ENCODE measurements at places on chromosomes 2 and 18.
A peak's percentile ranks its signal among the peaks of the same experiment; 100 is the strongest.

DNA sequence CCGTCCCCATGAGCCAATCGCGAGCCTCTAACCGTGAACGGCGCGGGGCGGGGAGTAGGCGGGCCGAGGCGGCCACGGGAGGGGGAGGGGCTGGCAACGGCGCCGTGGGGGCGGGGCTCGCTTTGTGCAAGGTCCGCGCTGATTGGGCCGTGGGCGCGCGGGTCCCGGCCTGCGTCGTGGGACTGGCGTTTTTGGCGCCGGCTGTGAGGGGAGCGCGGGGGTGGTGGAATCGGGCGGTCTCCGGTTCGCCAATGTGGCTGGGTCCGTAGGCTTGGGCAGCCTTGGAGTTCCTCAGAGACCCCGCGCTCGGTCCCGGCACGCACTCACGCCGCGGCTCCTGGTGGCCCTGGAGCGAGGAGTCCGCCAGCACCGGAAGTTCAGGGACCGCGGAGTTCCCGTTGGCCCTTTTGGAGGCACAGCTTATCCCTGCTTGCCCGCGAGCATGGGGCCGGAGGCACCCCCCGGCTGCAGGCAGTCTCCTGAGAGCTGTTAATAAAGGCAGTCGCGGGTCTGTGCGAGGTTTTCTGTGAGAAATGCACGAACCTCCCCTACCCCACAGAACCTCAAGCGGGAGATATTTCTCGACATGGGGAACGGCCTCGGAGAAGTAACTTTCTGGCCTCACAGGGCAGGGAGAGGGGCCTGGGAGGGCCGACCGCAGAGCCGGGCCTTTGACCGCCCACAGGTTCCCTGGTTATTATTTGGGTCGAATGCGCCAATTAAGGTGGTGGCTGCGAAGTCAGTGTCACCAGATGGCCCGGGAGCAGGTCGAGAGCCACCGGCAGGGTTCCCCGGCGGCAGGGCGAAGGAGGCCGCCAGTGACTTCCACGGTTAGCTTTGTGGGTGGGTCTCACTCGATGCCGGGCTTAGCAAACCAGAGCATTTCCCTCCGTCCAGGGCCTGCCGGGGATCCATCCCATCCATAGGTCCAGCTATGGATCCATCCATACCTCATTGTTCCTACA lies 574 bp upstream of the NCL start:
- DNase-seq: peak; percentile 95

- DNase-seq: no peak
Measured at GRCh38 chr2:96404446-96405373, 69.1 kb downstream of the NCAPH start.

DNA sequence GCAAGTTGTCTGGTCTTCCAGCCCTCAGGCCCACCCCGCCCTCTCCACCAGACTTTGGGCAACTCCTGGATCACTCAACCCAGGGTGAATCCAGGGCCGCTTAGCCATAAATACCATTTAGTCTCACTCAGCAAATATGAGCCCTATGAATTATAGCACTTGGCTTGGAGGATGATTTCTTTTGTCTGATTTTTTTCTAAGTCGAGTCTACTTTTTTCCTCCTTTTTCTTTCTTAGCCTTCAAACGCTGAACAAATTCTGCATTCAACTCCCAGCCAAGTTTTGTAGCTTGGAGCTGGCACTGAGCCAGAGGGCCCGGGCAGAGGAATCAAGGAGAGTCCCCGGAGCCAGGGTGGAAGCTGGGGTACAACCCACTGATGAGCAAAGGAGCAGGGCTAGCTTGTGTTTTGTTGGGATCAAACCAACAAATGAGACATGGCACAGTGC lies 48.7 kb downstream of the SERTAD2 start:
- DNase-seq: no peak

DNA sequence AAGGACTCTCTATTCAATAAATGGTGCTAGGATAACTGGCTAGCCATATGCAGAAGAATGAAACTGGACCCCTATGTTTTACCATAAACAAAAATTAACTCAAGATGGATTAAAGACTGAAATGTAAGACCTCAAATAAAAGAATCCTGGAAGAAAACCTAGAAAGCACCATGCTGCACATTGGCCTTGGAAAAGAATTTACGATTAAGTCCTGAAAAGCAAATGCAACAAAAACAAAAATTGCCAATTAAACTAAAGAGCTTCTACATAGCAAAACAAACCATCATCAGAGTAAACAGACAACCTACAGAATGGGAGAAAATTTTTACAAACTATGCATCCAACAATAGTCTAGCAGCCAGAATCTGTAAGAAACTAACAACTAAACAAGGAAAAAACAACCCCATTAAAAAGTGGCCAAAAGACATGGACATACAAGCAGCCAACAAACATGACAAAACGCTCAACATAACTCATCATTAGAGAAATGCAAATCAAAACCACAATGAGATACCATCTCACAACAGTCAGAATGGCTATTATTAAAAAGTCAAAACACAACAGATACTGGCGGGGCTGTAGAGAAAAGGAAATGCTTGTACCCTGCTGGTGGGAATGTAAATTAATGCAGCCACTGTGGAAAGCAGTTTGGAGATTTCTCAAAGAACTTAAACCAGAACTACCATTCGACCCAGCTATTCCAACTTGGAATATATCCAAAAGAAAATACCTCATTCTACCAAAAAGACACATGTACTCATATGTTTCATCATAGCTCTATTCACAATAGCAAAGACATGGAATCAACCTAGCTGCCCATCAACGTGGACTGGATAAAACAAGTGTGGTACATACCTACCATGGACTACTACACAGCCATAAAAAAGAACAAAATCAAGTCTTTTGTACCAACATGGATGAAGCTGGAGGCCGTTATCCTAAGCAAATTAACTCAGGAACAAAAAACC lies 30.6 kb downstream of the SEPTIN10 start:
- no peak for DNase-seq

DNA sequence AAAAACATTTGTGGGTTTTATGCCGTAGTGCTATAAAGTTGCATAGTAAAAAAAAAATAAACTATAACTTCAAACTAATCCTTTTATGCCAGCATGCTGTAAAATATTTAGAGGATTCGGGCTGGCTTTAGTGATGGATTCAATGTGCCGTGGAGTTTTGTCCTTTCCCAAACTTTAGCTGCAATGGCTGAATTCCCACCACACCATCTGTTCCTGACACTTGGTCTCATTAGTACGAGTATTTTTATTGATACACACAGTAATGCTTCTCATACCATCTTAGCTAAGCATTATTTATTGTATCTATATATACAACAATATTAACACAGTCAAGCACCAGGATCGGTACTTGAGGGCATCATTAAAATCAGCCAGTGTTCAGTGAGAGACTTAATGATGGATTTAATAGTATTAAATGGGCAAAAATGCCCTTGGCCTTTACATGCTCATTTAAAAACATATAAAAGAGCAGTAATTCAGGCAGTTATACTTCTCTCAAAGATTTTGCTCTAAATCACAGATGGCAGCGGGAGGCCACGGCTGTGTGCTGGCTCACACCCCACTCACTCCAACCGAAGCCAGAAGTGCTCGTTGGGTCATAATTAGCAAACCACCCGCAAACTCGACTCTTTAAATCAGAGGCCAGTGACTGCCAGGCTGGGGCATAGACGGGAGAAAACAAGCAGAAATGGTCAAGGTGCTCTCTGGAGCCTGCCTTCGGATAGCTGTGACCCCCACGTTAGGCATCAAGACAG lies 297.0 kb upstream of the REV1 start:
- DNase-seq: no peak

GRCh38 chr2:71938108-71938507 lies 209.6 kb downstream of the CYP26B1 start:
- no peak for DNase-seq

DNA sequence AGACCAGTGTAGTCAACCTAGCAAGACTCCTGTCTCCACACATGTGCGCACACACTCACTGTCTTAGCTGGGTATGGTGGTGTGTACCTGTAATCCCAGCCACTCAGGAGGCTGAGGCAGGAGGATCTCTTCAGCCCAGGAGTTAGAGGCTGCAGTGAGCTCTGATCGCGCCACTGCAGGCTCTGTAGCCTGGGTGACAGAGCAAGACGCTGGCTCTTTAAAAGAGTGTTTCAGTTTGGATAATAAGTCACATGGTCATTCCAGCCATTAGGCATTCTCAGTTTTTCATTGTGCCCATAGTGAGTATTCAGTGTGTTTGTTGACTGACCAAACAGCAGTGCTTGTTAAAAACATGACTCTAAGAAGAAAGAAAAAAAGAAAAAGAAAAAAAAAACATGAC lies 31.0 kb downstream of the RAB10 start:
- DNase-seq: no peak

DNA sequence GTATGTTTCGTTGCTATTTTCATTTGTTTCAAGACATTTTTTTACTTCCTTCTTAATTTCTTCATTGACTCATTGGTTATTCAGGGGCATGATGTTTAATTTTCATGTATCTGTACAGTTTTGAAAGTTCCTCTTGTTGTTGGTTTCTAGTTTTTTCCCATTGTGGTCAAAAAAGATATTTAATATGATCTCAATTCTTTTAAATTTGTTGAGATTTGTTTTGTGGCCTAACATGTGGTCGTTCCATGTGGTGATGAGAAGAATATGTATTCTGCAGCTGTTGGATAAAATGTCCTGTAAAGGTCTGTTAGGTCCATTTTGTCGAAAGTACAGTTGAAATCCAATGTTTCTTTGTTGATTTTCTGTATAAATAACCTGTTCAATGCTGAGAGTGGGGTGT lies 110.3 kb upstream of the MAP4K4 start:
- no peak for DNase-seq

- no peak for DNase-seq
Measured at GRCh38 chr2:109722026-109722425, 72.1 kb upstream of the RGPD5 start.

Data from hematopoietic multipotent progenitor cell treated with erythropoietin and hydrocortisone succinate and interleukin-3 and kit ligand, for 17 days (in vitro differentiated cells).